Pulmonary artery endothelial cell (primary cell): ENCODE measurements at places on chromosomes 2 and 18. TPM values are rescaled to one million over a fixed set of nuclear protein-coding genes. Genes with fewer than 3 reads are reported as not detected.

Gene CIB4
- total RNA-seq = not detected in 2 replicates

DNA sequence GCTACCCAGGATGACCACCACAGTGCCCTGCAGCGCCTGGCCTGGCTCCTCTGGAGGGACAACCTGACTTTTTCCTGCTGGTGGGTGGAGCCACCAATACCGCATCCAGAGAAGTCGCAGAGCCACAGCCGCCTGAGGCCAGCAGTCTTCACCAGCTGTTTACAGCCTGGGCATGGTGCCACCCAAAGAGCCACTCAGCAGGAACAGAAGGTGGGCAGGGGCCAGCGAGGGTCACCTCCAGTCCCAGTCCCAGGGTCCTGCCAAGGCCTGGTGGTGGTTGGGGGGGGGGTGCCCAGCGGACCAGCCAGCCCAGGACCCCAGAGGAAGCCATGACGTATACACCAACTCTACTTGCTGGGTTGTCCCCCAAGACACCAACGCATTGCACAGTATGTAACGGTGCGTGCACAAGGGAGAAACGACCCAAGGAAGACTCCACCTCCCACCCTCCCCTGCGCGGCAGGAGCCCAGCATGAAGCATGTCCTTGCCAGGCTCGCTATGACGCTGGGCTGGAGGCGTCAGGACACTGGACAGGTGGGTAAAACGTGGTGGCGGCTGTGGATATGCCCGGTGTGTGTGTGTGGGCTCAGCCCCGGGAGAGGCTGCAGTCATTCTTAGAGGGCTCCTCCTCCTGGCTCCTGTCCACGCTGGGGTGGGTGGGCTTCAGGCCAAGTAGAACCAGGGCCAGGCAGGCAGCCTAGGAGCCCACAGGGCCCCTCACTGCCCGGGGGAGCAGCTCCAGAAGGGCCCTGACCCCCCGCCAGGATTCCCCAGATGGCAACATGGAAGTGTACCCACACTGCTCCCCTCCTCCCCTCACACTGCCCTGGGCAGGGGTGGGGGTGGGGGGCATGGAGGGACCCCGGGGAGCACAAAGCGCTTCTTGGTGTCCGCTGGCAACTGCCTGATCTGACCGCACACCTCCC is 49.3 kb downstream of the HS6ST1 start:
- DNase-seq = no peak

DNA sequence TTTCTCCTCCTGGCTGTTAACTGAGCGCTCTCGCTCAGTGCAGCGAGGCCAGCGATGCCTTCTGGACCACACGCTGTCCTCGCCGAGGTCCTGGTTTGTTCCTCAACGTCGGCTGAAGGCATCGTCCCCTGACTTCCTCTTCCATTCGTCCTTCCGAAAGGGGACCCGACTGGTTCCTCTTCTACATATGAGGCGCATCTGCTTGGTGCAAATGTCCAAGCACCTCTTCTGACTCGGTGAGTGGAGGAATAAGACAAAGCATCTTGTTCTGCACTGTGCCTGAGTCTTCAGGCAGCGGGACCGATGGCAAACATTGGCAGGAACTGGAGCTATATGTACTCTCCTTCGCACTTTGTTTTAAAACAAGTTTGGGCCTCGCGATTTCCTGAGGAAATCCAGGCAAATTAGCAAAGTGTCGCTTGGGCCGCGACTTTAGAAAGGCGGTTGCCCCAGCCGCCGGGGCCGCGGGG is 621 bp upstream of the KCNS3 start:
- no peak for DNase-seq

GRCh38 chr18:40985436-40985835 is 969.6 kb upstream of the PIK3C3 start:
- DNase-seq = no peak

DNA sequence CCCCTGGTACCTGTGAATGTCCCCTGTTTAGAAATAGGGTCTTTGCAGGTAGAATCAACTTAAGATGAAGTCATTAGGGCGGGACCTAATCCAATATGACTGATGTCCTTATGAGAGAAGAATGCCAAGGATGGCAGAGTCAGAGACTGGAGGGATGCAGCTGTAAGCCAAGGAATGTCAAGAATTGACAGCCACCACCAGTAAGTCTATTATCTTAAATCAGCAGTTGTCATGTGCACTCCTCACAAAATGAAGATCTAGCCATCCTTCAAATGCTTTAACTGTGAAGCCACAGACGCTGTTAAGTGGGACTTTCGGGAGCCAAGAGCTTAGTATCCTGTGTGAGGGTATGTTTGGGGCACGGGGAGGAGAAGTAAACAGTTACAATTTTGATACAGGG is 83.2 kb downstream of the ITGA4 start:
- DNase-seq = no peak

Gene CDH19
- total RNA-seq = not detected in 2 replicates

Gene SKOR2
- total RNA-seq = not detected in 2 replicates

GRCh38 chr18:50606609-50607008 is 46.7 kb downstream of the MAPK4 start:
- no peak for DNase-seq
